ENCODE measurements at places on chromosomes 12 and 14.

GRCh38 chr14:42001431-42001830, 394.8 kb downstream of the LRFN5 start:
- DNase-seq = no peak

DNA sequence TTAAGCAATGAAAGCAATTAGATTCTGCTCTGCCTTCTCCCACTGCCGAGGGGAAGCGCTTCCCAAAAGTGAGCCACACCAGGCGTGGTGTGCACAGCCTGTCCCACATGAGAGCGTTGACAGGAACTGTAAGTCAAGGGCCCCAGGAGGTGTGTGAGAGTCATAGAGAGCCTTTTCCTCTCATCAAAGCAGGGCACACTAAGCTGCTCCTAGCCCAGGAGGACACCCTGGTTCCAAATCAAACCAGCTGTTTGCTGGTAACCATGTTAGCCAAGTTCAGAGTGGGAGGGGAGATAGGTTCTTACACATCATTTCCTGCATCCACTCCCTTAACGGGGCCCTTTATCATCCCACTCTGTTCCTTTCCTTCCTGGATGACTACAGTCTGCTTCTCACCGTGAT, 98.3 kb downstream of the SPTSSA start:
- no peak for DNase-seq

GRCh38 chr14:53767566-53767965, 189.1 kb downstream of the BMP4 start:
- no peak for DNase-seq

DNA sequence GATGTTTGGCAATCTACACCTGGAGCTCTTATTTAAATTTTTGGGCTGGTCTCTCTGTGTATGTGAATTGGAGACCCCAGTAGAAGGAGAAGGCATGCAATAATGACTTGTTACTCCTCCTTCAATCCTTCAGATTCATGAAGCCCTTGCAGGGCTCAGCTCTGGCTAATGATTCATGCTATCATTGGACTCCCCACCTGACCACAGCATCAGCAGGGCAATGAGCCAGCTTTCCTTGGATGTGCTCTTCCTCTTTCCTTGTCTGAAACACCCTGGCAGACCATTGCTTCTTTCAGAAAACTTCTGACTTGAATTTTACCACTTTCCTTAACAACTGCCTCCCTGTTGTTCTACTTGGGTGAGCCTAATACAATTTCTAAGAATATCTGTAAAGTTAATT, 1019.2 kb downstream of the AACS start:
- no peak for DNase-seq

DNA sequence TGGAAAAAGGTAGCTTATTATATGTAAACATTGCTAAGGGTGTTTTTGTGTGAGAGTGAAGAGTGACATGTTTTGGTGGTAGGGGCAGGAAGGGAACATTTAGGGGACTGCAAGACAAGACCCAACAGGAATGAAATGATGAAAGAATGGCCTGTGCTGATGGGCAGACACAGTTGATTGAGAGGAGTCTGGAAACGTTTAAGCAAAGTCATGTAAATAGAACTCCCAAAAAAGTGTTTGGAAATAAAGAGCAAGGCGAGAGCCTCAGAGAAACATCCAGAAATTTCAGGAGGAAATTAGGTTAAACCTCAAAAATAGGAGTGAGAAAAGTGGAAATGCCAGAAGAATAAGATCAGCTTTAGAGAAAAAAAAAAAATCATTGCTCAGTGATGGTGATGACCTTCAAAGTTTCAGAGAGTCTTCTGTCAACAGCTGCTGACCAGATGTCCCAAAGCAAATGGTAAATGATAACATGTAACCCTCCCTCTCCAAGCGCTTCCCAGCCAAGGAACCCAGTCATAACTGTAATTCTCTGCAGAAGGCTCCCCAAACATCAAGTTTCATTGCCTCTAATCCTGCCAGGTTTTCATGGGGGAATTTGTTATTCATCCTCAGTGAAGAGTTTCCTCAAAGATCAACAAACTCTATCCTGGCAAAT, 223.2 kb upstream of the FAR2 start:
- no peak for DNase-seq

DNA sequence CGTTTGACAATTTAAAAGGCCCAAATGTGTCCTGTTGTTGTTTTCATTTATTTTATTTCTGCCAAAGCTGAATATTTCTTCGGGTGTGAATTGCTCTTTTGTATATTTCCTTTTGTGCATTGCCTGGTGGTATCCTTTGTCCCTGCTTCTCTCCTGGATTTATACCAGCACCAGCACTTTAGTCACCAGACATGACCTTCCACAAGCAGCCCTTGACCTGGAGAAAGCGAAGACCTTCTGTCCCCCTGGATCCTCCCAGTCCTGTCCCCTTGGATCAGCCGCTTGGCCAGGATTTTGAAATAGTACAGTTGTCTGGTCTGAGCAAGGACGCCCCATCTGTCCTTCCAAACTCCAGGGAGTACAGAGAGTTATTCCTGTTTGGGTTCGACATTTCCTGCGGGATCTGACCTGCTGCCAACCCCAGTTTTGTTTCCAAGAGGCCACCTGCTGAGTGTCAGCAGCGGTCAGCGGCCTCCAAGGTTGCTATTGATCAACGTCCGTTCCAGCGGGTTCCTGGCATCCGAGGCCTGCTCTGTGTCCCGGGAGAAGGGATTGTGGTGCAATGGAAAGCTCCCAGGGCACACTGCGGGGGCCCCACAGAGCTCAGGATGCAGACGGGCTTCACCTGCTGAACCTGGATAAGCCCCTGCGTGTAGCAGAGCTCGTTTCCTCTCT, 45.1 kb upstream of the CHGA start:
- no peak for DNase-seq

DNA sequence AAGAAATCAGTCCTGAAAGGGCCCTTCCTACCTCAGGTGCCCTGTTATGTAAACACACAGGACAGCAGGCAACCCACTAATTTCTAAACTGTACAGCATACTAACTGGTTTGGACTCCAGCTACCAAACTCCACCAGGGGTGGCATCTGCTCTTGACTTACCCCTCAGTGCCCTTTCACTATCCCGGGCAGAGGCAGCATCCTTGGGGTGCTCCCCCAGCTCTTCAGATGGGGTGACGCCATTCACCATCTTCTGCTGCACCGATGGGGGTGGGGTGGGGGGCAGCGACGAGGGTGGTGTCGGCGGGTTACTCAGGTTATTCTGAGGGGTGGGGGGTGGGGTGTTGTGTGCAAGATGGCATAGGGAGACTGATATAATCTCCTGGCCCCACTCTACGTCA, 11.5 kb upstream of the PRKAG1 start:
- DNase-seq = no peak

GRCh38 chr12:106157802-106158201, 19.0 kb upstream of the NUAK1 start:
- DNase-seq = no peak

- DNase-seq = no peak
These were observed 85.8 kb downstream of the TMTC3 start for GRCh38 chr12:88227871-88228270.

All from GM18507 (cell line).